Panc1 (cell line): ENCODE measurements at places on chromosomes 5 and 9.
A peak's percentile ranks its signal among the peaks of the same experiment; 100 is the strongest.

- DNase-seq = no peak
Observed at GRCh38 chr9:2663461-2664173, 42.0 kb downstream of the VLDLR start.

DNA sequence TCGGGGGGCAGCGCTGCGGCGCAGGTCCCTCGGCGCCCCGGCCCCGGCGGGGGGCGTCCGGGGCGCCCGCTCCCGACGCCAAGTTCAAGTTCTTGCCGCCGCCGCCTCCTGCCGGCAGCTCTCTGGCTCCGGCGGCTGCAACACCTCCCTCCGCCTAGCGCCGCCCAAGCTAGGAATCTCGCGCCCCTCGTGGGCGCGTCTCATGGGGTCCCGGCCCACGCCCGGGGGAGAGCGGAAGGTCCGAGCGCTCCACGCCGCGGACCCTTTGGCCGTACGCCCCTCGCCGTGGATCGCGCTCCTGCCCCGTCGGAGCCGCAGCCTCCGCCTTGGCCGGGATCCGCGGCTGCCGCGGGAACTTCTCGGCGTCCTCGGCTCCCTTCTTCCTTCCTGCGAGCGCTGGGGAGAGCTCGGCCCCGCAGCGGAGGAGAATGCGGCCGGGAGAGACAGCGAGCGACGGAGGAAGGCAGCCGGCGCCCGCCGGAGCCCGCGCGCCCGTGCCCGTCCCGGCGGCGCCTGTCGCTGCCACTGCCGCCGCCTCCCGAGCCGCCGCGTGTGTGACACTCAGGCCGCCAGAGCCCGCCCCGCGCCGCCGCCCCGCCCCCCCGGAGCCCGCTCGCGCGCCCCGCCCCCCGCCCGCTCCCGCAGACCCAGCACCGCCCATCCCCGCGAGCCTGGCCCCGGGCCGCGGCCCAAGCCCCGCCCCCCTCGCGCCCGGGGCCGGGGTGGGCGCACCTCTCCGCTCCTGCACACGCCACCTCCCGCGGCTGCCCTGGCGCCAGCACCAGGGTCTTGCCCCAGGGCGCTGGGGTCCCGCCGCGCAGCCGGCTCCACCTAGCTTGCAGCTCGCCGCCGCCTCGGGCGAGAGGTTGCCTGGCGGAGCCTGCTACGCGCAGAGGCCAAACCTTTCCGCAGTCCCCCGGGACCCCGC lies at the start of gene SHB:
TSS of gene SHB (minus strand) at position 527 of the 928 bp plus-strand sequence. CDS start 582 bp downstream, outside the sequence.
- DNase-seq = no peak

- no peak for DNase-seq
Observed at GRCh38 chr5:112385566-112385965, 33.5 kb downstream of the EPB41L4A start.

- DNase-seq = no peak
Observed at GRCh38 chr5:136076067-136076466, 47.3 kb downstream of the TGFBI start.

GRCh38 chr5:56123531-56124243 lies 109.4 kb downstream of the ANKRD55 start:
- DNase-seq = peak; percentile 98

DNA sequence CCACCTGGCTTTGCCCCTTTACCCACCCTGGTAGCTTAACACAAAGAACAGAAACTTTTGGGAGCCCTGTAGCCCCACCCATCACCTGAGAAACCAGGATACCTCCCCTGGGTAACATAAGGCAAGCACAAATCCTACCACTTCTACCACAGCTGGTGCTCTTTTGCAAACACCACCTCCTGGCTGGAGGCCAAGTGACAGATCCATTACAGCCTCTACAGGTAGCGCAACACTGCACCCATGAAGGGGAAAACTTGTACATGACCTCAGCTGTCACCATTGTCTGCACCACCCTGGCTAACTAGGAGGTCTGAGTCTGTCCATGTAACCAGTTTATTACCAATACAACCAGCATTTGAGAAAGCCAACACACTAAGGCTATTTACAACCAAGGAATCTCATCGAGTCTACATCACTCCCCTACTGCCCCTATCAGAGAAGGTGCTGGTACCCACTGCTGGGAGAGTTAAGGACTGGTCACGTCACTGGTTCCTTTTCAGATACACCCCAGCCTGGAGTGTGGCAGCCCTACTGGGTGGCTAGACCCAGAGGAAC lies 128.6 kb downstream of the PJA2 start:
- no peak for DNase-seq

DNA sequence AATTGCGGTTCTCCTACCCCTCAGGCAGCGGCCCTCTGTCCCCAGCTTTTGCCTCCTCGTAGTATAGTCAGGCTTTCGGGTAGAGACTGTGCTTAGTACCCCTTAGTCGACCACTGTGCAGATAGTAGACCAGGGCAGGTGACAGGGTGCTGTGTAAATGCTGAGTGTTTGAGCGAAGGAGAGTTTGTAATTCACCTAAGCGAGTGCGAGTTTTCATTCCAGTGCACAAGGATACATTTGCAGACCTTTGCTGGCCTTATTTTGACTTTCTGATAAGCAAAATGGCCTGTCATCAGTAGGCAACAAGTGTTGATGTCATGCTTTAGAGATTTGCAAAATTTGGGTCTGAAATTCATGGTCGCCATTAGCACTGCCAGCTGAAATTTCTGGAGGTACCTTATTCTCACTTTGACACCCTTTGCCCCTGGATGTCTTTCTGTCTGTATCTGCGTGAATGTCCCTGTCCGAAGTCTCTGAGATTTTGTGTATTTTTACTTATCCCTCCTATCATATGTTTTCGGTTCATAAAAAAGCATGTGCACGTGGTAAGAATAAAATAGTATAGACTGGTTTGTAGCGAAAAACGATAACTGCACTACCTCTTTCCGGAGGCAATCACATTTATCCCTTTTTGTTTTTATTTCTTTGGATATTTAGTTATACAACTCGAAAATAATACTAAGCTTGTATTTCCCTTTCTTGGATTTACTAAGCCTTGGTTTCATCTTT lies 1.9 kb downstream of the LMNB1 start:
- no peak for DNase-seq
